ENCODE measurements at places on chromosomes 7 and 10.

GRCh38 chr7:152660021-152660420, 15.9 kb downstream of the XRCC2 start:
- no peak for DNase-seq

DNA sequence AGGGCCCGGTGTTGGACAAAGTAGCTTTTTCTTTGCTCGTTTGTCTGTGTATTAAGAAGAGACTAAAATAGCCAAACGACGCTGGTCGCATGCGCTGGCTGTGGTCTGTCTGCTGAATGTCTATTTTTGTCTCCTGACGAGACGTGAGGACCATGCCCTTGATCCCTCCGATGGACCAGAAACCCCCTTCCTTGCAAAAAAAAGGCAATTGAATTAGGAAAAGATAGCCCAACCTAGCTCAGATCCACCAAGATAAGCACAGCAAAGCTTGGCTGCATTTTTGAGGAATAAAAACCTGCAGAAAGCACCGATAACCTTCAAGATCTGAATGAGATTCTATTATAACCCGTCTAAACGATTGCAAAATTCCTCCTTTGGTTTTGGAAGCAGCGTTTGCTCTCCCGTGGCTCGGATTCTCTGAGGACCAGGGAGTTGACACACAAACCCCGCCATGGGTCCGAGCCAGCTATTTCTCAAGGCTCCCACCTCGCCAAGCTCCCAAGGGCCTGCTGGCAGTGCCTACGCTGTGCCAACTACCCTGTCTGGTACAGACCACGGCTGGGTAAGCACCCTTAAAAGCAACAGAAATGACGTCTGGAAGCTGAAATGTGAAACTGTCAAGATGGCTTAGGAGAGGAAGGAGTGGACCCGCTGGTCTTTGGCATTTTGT, 17.7 kb upstream of the TTYH3 start:
- DNase-seq = peak; percentile 61

GRCh38 chr7:16779051-16779450, 25.5 kb downstream of the TSPAN13 start:
- no peak for DNase-seq

DNA sequence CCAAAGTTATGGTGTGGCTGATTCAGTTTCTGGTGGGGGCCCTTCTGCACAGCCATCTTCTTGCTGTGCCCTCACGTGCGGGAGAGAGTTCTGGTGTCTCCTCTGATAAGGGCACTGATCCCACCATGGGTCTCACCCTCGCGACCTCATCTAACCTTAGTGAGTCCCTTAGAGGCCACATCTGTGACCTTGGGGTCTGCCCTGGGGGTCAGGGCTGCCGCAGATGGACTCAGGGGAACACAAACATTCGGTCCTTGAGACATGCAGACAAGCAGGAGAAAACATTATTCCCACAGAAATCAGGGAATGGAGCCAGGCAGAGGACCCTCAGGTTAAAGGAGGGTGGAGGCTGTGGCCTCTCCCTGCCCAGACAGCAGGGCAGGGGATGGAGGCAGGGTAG, 177.9 kb downstream of the DNAJB6 start:
- no peak for DNase-seq

DNA sequence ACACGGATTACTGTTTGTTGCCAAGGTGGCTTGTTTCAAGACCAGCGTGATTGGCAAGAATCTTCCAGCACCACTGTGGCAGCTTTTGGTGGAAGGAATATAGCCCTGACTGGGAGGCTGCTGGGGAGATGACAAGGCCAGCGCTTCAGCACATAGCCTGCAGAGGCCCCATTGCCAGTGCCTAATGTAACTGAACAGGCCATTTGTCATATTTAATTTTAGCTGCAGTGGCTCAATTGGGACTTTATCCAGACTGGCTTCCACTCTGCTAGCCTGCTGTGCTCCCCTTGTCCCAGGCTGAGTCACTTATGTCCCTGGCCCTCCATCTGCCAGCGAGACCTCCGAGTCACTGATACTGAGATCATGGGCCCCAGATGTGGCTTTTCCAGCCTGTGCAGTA, 483.1 kb downstream of the GALNT17 start:
- no peak for DNase-seq

DNA sequence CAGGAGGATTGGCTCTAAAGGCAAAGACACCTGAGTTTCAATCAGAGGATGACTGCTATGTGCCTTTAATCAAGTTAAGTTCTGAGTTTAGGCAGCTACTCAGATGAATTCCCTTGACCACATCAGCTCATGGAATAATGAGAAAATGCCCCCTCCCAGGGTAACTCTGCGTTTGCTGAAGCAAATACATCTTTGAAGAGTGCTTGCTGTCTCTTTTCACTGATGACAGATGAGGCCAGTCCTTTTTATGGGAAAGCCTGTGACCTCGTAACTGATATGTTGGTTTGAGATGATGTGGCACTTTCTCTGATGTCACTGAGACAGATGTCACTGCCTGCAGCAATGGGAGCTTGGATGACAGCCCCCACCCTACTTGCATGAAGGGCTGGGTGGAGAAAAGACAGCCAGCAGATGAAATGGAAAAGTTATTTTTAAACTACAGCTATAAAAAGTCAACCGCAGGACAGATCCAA, 43.7 kb upstream of the DGKI start:
- DNase-seq = no peak

- no peak for DNase-seq
Observed at GRCh38 chr7:762885-763284, 35.8 kb upstream of the PRKAR1B start.

DNA sequence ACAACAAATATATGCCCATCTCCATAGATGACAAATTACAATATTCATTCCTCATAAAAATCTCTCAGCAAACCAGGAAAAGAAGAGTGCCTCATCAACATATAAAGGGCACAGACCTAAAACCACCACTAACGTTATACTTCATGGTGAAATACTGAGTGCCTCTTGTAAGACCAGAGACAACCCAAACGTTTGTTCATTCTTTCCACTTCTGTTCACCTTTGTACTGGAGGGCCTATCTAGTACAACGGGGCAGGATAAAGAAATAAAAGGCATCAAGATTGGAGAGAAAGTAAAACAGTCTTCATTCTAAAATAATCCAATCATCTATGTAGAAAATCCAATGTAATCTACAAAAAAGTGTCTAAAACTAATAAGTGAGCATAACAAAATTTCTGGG, 79.1 kb downstream of the LARP4B start:
- no peak for DNase-seq

DNA sequence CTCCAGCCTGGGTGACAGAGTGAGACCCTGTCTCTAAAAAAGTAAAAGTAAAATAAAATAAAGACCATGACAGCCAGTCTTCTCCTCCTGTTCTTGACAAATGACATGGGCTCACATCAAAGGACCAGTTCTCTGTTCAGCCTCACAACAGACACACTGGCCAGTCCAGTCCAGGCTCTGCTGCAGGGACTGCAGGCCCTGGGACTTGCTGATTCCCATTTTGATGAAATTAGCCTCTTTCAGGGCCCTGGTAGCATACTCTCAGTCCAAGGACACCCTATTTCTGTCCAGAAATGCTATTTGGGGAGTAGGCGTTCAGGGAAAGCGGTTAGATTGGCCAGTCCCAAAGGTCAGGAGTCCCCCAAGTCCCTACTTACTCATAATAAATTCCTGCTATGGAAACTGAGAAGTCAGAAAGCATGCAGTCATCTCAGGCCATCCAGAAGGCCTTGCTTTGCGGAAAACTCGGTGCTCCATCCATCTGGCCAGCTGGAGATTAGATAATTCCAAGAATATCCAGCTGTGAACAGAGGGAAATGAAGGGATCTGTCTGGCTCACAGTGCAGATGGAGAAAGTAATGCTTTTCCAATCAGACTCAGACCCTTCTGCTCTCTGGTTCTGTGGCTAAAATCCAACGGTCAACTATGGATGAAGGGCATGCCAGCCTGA, 74.4 kb downstream of the RAB11FIP2 start:
- DNase-seq = no peak

All from NCI-H2081 (cell line).